HT-29 (cell line): ENCODE measurements at places on chromosomes 3 and 15.

- DNase-seq, result no peak
Observed at GRCh38 chr3:179961703-179962078, 75.0 kb downstream of the PEX5L start.

GRCh38 chr15:60964527-60964926, 264.6 kb downstream of the RORA start:
- peak; percentile 36 for DNase-seq

DNA sequence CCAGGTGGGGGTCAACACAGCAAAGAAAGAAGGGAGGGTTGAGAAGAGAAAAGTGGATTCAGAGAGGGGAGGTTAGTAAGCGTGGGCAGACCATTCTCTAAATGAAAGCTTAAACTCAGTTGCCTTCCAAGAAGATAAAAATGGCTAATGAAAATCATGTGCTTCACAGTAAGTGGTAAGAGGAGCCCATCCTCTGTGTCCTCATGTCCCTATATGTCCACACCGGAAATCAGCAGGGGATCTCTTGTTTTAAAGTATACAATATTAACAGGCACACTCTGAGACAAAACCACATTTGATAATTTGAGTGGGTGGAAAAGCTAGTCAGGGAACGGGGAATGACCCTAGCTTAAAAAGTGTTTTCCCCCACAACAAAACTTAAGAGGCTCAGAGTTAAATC, 4.4 kb upstream of the FOXP1 start:
- DNase-seq, result no peak

DNA sequence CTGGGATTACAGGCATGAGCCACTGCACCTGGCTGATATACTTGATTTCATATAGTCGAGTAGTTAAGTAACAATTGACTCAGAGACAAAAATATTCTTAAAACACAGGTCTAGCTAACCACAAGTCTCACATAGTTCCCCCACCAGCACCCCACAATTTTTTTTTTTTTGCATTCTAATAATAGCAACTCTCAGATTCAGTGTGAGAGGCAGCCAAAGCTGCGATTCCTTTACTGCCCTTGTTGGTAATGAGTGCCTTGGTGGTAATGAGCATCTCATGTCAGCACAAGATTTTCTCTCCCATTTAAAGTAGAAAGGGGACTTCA, 72.5 kb downstream of the WWTR1 start:
- no peak for DNase-seq

- DNase-seq, result no peak
Observed at GRCh38 chr3:31093606-31094005, 199.1 kb upstream of the GADL1 start.

DNA sequence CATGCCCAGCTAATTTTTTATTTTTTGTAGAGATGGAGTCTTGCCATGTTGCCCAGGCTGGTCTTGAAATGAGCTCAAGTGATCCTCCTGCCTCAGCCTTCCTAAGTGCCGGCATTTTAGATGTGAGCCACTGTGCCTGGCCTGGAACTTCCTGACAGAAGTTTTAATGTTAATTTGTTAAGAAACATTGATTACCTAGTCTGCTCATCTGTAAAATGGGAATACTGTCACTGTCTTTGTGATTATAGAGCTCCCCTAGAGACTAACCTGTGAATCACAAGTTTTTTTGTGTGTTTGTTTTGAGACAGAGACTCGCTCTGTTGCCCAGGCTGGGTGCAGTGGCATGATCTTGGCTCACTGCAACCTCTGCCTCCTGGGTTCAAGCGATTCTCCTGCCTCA, 4.3 kb upstream of the EIF3J start:
- DNase-seq, result no peak

GRCh38 chr3:4584456-4585249, 91.5 kb downstream of the ITPR1 start:
- DNase-seq, result no peak

DNA sequence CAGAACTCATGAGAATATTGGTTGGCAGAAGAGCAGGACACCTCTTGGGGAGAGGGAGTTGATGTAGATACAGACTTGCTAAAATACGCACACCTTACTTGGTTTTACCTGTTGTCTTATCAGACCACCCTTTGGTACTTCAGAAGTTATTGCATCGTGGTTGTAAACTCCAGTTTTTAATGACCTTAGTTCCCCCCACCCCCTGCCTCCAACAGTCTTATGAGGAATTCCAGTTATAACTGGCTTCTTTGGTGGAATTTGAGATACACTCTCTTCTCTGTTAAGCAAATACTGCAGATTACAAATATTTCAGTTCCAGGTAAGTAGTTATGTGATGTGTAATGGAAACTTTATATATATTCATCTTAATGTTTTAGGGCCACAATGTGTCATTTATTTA, 5.0 kb downstream of the SLC25A38 start:
- DNase-seq, result no peak

DNA sequence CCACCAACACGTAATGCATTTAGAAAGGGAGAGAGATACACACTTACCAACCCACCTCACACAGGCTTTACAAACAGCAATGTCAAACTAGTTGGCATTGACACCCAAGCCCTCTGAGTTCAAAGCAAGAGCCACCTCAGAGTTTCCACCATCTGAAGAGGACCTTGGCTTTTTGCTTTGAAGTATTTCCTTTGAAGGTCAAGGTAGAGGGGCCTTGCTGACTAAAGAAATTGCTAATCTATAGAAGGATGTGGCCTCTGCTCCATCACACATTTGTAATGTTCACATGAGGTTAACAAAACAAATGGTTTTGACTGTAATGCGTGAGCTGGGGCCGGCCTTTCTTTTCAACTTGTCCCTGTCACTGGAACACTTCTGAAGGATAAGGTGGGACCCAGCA, 117.7 kb downstream of the POLR2M start:
- DNase-seq, result no peak

- DNase-seq, result no peak
Observed at GRCh38 chr15:31206386-31207181, 105.1 kb upstream of the TRPM1 start.

DNA sequence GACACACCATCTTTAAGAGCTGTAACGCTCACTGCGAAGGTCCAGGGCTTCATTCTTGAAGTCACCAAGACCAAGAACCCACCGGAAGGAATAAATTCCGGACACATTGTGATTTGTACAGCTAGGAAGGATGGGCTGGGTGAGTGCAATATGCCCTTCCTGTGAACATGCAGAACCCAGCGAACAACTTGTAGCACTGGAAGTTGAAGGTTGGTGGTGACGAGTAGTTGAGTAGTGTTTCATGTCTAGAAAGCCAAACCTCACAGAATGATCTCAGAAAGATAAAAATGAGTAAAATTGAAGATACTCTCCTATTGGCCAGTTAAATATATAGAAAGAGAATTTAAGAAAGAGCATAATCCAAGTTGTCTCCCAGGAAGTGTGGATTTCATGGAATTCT, 462.2 kb upstream of the CFAP20DC start:
- no peak for DNase-seq

DNA sequence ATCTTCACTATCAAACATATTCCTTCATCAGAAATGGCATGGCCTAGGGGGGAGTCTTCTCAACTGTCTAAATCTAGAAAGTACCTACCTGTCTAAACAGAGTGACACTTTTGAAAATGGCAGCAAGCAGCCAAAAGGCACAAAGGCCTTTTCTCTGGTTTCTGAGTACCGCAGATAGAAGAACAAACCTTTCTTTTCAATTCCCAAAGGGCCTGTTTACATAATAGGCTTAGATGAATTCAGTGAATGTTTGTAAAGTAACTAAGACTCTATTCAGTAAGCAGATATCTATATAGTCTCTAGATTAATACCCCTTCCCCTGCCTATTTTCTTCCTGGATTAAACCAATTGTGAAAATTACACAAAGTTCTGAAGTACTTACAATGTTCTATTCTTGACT, 7.1 kb downstream of the MYEF2 start:
- no peak for DNase-seq

DNA sequence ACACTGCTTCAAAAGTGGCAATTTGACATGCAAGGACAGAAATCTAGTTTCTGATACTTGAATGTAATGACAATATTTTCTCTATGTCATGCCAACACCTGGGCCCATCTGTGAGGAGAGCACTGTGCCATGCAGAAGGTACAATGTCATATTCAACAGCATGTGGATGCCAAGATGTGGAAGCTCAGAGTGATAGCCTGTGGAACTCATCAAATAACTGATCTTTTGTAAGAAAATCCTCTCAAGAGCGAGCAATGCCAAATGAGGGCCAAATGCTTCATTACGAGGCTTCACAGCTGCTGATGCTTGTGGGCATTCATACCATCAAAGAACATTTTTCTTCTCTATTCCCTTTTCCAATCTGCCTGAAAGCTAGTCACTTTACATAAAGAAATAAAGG, 95.1 kb downstream of the ROBO1 start:
- no peak for DNase-seq

DNA sequence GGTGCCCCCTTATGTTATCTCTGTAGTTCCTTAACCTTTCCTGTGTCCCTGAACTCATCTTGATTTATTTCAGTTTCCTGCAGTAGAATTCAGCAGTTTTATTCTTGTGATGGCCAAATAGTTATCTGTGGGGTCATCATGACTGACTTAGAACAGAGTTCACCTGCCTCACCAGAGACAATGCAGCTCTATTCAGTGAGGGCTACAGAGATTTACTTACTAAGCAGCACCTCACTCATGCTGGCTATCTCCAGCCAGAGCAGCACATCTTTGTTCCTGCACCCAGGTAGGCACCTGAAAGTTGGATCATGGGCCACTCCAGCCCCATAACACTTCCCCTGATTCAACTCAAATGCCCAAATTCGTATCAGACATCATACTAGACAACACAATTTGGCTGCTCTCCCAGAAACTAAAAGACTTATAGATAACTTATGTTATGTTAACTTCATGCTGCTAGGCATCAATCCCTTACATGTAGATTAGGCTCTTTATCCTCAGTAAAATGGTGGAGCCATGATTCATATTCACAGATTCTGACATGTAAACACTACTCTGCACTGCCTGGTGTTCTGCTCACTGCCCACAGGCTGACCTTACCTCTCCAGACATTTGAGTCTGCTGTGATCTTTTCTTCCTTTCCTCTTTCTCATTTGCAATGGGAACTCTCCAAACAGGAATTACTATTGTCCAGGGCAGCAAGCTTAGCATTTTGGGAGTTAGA, 9.3 kb upstream of the GOLGB1 start:
- no peak for DNase-seq

GRCh38 chr3:30933478-30934207, 39.2 kb upstream of the GADL1 start:
- DNase-seq, result no peak

DNA sequence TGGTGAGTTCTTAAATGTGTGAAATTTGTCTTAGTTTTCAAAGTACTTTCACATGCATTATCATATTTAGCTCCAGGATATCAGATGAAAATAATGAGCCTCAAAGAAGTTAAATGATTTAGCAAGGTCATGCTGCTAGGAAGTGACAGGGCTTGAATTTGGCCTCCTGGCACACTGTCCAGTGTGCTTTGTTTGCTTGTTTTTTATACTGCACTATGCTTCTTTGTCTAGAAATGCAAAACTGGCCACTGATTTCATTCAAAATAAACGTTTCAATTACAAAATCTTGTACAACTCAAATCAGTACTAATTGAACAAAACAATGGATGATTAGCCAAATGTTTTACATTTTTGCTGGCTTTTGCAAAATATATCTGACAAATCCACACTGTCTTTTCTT, 583.3 kb upstream of the CBLB start:
- no peak for DNase-seq

- DNase-seq, result no peak
Observed at GRCh38 chr3:187951452-187952190, 202.3 kb upstream of the LPP start.

GRCh38 chr3:116969135-116969534, 259.6 kb downstream of the TUSC7 start:
- no peak for DNase-seq

DNA sequence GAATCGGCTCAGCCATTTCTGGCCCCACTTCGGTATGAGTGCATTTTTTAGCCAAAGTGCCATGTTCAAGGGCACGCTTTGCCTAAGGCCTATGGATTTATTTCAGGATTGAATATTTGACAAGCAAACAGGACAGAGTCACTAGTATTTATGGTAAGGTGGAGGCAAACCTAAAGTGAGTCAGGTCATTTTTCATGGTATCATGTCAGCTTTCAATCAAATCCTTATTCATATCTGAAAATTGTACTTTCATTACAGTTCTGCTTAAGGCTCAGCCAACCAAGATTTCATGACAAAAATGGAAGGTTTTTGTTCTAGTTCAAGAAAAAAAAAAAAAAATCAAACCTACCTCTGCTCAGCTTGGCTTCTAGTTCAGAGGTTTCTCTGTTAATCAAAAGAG, 30.5 kb upstream of the ICE2 start:
- DNase-seq, result no peak

- no peak for DNase-seq
Observed at GRCh38 chr3:50815844-50816243, 141.1 kb downstream of the DOCK3 start.

DNA sequence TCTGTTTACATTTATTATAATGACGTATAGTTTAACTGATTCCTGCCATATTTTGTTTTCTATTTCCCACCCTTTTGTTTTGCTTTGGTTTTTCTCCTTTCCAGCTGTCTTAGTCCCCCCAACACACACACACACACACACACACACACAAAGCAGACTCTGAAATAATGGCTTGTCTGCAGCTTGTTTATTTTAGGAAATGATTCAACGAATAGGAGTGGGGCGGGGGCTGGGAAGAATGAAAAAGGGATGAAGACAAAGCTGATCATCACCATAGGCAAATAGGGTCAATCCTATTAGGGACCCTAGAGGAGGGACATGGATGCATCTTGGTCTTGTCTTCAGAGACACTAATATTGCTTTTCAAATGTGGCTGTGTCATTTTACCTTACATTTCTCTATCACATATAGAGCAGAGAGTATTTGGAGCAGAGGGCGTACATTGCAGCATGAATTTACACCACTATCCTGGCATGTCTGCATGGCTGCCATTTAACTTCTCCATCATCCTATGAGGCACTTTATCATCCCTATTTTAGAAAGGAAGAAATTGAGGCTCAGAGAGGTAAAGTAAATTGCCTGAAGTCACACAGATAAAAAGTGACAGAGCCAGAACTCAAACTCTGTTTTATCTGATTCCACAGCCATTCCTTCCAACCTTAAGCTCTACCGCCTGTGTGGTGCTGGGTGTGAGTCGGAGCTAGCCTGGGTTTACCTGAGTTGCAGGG, 147.2 kb upstream of the TPM1 start:
- peak; percentile 14 for DNase-seq

DNA sequence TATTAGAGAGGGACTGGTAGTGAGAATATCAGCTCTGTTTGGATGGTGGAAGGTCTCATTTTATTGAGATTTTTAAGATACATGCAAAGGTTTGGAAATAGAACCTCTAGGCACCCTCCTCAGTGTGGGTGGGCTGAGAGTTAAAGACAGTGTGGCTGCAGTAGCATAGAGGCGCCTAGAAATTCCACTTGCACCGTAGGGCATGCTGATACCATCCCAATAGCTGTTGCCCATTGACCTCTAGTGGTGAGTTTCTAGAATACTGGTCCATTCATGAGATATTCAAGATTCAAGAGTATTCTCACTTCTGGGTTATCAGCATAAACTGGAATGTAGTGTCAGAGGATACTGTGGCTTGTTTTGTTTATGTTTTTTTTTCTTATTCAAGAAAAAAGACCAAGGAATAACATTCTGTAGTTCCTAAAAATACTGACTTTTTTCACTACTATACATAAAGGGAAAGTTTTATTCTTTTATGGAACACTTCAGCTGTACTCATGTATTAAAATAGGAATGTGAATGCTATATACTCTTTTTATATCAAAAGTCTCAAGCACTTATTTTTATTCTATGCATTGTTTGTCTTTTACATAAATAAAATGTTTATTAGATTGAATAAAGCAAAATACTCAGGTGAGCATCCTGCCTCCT, 87.2 kb downstream of the TGFBR2 start:
- peak; percentile 71 for DNase-seq
